Central memory CD4-positive, alpha-beta T cell (primary cell): ENCODE measurements at places on chromosomes 13 and 19.

GRCh38 chr19:35209646-35210045, 18.9 kb downstream of the FAM187B start:
- no peak for DNase-seq

GRCh38 chr19:29871143-29871542, 59.4 kb downstream of the CCNE1 start:
- DNase-seq, result no peak

- no peak for DNase-seq
Observed at GRCh38 chr19:50430888-50431342, 1.8 kb upstream of the MYBPC2 start.

GRCh38 chr19:47239152-47239551, 8.2 kb upstream of the BBC3 start:
- peak; percentile 8 for DNase-seq

- DNase-seq, result no peak
Observed at GRCh38 chr13:97214921-97215320, 7.2 kb upstream of the MBNL2 start.

GRCh38 chr19:9885077-9885552, 50.0 kb downstream of the PIN1 start:
- DNase-seq, result no peak

DNA sequence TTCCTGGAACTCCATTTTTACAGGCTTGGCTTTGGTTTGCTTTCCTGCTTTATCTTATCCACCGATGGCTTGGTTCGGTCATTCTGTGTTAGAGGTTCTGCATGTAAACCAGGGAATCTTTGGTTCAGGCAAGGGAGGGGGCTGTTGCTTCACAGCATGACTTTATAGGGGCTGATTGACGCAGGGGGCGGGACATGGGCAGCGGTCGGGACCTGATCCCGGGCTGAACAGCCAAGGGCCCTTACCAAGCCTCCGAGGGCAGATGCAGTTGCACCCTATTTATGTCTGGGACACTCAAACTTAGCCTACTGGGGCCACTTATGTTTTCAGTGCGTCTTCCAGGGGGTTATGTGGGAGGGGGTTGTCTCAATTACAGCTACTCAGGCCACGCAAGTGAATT, 312.4 kb downstream of the ZNF536 start:
- DNase-seq, result no peak

DNA sequence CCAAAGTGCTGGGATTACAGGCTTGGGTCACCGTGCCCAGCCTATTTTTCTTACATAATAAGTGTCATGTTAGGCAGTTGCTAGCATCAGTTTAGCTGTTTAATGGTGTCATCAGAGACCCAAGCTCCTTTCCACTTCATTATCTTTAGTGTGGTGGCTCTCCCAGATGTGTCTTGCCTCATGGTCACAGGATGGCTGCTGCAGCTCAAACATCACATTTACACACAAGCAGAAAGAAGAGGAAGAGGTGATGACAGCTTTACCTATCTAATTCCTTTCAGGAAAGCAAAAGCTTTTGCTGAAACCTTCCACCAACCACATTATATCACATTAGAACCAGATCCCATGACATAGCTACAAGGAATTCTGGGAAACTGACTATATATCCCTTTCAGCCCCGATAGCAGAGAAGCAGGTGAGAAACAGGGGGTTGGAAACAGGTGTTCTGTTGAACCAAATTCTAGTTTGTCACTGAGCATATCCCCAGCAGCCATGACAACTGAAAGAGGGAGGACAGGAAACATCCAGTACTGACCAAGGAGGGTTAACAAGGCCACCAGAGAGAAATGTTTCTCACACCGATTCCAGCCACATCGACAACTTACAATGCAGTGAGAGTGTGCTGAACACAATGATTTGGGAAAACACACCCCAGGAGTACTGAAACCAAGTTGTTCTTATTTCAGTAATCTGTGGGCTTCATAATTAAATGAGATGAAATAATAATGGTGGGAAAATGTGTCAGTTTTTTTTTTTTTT, 617.0 kb downstream of the UQCRFS1 start:
- DNase-seq, result no peak

DNA sequence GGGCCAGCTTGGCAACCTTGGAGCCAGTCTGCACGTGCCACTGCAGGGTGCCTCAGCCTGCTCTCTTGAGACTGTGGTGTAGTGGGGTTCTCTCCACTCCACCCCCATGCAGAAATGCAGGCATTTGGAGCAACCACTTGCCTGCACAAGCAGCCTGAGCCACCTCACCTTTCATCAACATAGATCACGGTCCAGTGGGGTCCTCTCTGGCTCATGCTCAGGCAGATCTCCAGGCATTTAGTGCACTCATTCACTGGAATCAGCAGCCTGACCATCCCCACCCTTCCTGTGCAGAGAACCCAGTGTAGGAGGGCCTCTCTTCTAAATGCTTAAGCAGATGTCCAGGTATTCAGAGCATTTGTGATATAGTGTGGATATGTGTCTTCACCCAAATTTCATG, 2330.1 kb downstream of the PCDH9 start:
- DNase-seq, result no peak

GRCh38 chr19:45251452-45252354, 632 bp downstream of the MARK4 start:
- DNase-seq, result no peak

DNA sequence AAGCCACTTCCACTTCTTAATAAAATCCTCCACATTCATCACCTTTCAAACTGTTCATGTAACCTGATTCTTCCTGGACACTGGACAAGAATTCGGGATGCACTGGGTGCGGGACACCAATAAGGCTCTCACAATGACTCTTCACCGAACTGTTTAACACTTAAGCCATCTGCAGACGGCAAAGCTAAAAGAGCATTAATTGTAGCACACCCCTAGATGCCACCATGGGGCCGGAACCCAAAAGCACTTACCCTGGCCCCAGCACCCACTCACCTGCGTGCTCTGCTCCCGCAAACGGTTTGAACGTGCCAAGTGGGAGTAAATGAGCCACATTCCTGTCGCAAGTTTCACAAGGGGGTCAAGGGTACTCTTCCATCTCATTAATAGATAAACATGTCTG, 254.3 kb upstream of the PRR20A start:
- DNase-seq, result no peak

- no peak for DNase-seq
Observed at GRCh38 chr19:11552666-11553372, 6.2 kb downstream of the ELOF1 start.

- peak; percentile 3 for DNase-seq
Observed at GRCh38 chr13:72808917-72809500, 27.1 kb downstream of the PIBF1 start.

GRCh38 chr13:67069117-67069767, 160.9 kb downstream of the PCDH9 start:
- no peak for DNase-seq

DNA sequence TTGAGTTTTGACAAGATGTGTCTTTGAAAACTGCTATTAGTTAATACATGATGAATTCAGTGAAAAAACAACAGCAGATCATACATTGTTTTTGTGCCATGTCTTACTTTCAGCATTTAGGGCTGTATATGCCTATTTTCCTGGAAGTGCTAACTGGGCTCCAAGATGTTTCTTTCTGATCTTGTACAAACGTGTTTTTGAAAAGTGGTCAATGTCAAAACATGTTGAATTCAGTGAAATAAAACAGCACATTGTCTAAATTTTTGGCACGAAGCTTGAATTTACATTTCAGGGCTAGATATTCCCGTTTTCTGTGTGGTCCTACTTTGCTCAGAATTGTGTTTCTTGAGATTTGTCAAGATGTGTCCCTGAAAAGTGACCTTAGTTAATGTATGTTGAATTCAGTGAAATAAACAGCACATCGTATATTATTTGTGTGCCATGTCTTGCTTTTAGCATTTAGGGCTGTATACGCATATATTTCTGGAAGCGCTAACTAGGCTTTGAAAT, 14.7 kb upstream of the PARP4 start:
- no peak for DNase-seq

GRCh38 chr19:23440791-23441190, 45.5 kb upstream of the ZNF91 start:
- DNase-seq, result no peak

DNA sequence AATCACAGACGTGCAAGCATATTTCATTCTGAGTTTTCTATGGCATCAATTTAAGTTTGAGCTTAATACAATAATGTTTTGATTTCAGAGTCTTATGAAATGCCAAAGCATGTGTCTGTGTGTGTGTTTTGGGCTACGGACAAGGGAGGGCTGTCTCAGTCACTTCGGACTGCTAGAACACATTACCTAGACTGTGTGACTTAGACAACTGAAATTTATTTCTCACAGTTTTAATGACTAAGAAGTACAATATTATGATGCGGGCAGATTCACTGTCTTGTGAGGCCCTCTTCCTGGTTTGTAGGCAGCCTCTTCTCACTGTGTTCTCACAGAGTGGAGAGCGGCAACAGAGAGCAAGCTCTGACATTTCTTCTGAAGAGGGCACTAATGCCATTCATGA, 1202.0 kb downstream of the EFNB2 start:
- DNase-seq, result no peak

GRCh38 chr13:106357198-106357597, 178.3 kb downstream of the EFNB2 start:
- DNase-seq, result no peak

- peak; percentile 86 for DNase-seq
Observed at GRCh38 chr13:24264976-24265375, 44.4 kb upstream of the C1QTNF9 start.

- DNase-seq, result no peak
Observed at GRCh38 chr19:38437917-38438316, 4.4 kb downstream of the RYR1 start.

GRCh38 chr19:4360641-4361151, 17.3 kb downstream of the MPND start:
- DNase-seq, result no peak

- no peak for DNase-seq
Observed at GRCh38 chr13:44078806-44079376, 199.2 kb downstream of the LACC1 start.

- DNase-seq, result no peak
Observed at GRCh38 chr13:65339241-65339640, 1890.9 kb downstream of the PCDH9 start.

GRCh38 chr13:110716247-110716515, 2.7 kb downstream of the ING1 start:
- DNase-seq, result peak; percentile 15

DNA sequence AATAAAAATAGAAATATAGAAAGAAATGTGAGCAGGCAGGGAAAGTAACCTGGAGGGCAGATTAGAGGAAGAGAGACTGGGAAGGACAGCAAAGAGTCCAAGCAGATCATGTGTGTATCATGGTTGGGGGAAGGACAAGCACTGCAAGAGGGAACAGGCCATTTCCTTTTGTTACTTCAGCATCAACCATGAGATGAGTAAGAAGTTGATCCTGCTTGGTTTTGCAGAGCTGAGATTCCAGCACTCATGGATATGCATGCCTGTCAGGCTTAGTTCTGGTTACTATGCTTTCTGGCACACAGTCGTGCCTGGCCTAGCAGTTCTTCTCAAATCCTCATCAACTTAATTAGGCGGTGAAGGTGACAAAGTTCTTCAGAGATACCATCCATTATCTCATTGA, 18.1 kb downstream of the NALCN start:
- no peak for DNase-seq

- no peak for DNase-seq
Observed at GRCh38 chr13:51590971-51591627, 6.8 kb downstream of the WDFY2 start.

- no peak for DNase-seq
Observed at GRCh38 chr13:80501556-80501955, 160.6 kb upstream of the SPRY2 start.
